ENCODE measurements at places on chromosomes 5 and 9.

DNA sequence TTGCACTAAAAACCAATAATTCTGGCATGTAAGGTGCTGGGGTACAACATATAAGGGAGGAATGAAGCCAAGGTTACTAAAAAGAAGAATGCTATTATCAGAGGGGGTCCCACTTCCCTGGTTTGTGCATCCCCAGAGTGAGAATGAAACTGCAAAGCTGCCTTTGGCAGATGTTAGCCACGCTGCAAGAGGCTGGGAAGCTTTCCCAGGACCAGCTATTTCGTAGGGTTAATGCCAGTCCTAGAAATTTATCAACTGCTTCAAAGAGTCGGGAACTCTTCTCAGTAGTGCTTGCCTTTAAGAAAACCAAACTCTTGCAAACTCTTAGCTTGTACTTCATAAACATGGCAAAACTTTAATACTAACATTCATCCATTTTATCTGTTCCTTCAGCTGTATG lies 87.5 kb upstream of the NR5A1 start:
- DNase-seq = no peak

GRCh38 chr5:159343295-159344094 lies 13.2 kb upstream of the IL12B start:
- no peak for DNase-seq

DNA sequence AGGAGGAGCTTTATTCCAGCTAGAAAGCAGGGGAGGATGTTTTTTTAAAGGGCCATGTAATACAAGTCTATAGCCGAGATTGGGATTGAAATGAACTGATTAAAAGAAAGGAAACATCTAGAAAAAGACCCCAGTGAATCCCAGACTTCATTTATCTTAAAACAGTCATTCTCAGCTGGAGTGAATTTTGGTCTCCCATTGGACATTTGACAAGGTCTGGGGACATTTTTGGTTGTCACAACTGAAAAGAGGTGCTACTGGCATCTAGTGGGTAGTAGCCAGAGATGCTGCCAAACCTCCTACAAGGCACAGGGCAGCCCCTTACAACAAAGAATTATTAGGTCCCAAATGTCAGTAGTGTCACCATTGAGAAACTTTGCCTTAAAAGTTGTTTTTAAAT lies 16.3 kb upstream of the SPINK4 start:
- DNase-seq = no peak

GRCh38 chr5:164181604-164182003 lies 676.2 kb downstream of the MAT2B start:
- DNase-seq = no peak

GRCh38 chr5:141841378-141842180 lies 36.6 kb downstream of the PCDH1 start:
- DNase-seq = no peak

DNA sequence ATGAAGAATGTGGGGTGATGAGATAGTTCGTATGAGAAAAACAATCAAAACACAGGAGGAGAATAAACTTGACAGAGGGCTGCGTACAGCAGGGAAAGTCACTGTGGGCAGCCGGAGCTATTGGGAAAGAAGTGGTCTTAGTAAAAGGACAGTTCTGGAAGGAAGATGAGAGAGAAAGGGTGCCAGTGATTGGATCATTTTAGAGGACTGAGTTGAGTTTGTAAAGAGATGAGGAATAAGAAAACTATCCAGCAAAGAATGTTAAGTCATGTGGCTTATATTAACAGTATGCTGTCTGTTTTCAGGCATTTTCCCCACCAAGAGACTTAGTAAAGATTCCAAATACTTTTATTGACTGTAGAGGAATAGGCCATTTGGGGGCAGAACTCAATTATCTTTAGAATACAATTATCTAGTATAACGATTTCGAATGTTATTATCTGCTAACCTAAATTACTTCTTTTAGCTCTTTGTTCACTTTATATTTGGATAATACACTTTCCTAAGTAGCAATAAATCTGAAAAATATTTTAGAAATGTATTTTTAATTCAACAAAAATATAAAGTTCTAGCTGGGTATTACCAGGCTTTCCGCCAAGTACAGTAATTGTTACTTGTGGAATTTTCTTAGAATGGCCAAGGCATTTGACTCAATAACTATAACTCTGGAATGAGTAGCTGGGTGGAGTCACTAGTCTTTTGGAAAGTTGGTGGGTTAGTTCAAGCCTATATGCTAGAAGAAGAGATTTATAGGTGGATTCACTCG lies 15.5 kb upstream of the LOX start:
- DNase-seq = no peak

Measured in iPS DF 6.9 (cell line).